ENCODE measurements at places on chromosomes 3 and 15.
A peak's percentile ranks its signal among the peaks of the same experiment; 100 is the strongest.

DNA sequence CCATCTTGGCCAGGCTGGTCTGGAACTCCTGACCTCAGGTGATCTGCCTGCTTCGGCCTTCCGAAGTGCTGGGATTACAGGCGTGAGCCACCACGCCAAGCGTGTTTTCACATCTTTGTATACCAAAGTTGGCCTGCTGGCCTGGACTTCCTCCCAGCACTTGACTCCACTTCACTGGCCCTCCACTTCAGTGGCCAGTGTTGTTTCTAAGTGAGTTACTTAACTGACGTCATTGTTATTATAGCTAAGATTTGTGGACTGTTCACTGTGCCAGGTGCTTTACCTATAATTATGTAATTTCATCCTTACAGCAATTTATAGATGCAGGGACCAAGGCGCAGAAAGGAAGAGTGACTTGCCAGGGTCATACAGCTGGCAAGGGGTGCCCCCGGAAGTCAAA lies 52.0 kb downstream of the HRH1 start:
- no peak for DNase-seq

DNA sequence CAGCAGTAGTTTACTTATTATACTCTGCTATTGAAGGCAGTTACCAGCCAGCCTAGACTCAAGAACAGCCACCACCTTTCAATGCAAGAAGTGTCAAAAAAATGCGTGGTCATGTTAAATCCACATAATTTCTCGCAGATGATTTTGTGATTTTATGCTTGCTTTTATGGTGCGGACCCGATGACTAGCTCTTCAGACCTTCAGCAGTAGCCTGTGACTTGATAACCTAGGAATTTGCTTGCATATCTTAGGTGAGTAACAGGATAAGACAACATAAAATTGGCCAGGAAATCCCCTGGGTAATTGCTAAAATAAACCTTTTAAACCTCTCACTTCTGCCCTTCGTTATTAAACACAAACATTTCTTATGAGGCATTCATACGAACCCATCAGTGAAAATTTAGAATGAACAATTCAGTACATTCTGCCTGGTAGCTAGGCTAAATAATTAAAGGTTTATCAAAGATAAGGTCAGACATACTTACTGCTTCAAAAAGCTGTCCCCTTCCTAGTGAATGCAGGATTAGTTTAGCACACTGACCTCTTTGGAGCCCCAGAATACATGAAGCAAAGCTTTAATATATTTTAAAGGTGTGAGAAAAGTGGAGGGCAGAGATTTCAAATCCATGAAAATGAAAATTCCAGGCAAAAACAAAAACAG lies 798.8 kb downstream of the OTOL1 start:
- no peak for DNase-seq

GRCh38 chr15:73941449-73941848 lies 15.2 kb downstream of the LOXL1 start:
- DNase-seq = no peak

- no peak for DNase-seq
Measured at GRCh38 chr3:70342149-70342548, 29.7 kb upstream of the MDFIC2 start.

DNA sequence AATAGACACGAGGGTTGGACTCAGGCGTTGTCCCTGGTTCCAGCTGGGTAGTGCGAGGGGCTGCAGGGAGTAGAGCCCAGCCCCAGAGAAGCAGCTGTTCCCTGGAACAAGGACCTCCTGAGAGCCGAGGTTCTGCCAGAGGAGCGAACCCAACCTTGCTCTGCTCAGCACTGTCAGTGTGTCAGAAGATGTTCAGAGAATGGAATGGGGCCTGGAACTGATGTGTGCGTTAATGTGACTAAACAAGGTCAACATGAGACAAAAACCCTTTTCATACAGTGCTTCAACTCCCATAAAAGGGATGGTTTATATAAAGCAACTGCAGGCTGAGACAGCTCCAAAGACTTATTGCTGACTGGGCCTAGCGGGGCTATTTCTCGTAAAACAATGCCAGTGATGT lies 35.5 kb upstream of the HACD2 start:
- DNase-seq = no peak

GRCh38 chr3:194187233-194187944 lies 51.4 kb downstream of the HES1 start:
- peak; percentile 34 for DNase-seq

GRCh38 chr3:196360586-196360985 lies 22.4 kb upstream of the TM4SF19 start:
- no peak for DNase-seq

DNA sequence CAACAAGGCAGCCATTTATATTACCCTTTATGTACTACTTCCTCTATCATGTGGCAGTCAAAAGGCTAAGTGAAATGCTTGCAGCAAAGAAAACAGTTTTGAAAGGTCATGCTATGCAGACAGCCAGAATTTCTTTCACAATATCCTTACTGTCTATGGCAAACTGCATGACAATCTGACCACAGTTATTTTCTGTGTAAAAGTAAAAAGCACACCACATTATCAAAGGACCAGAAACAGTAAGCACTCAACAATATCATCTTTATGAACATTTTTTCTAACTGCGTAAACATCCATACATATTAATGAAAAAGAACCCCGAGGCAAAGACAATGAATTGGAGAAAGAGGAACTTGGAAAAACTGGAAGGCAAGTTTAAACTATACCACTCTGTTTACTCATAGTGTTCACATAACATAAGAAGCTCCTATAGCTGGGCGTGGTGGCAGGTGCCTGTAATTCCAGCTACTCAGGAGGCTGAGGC lies 47.9 kb downstream of the PIK3CB start:
- DNase-seq = peak; percentile 11

- DNase-seq = no peak
Measured at GRCh38 chr3:169085827-169086226, 577.7 kb downstream of the MECOM start.

DNA sequence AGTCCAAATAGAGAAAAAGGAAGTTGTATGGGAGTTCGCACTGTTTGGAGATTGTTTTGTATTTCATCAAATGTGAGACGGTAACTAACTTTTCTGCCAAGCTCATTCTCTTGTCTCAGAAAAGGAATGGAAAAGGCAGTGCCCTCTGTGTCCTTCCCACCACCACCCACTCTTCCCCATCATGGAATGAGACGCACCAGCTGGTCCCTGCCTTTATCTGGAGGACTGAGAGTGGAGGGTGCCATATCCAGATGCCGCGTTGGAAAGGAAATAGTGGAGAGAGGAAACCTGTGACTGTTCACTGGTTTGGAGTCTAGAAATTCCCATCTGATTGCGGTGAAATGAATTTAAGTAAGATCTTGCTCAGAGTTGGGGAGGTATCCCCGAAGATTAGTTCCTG lies 3.7 kb upstream of the CCK start:
- DNase-seq = no peak

GRCh38 chr3:40850861-40851260 lies 326.1 kb downstream of the ZNF621 start:
- DNase-seq = peak; percentile 5

DNA sequence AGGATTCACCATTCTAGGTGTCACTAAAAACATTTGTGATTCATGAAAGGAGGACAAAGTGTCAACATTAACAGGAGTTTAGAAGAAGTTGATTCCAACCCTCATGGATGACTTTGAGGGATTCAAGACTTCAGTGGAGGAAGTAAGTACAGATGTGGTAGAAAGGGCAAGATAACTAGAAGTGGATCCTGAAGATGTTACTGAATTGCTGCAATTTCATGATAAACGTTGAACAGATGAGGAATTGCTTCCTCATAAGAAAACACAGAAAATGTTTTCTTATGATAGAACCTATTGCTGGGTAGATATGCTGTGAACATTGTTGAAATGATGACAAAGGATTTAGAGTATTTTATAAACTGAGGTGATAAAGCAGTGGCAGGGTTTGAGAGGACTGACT lies 23.5 kb upstream of the ATP2C1 start:
- no peak for DNase-seq

Measured in RPMI8226 (cell line).